ENCODE measurements at places on chromosomes 2 and 18.

DNA sequence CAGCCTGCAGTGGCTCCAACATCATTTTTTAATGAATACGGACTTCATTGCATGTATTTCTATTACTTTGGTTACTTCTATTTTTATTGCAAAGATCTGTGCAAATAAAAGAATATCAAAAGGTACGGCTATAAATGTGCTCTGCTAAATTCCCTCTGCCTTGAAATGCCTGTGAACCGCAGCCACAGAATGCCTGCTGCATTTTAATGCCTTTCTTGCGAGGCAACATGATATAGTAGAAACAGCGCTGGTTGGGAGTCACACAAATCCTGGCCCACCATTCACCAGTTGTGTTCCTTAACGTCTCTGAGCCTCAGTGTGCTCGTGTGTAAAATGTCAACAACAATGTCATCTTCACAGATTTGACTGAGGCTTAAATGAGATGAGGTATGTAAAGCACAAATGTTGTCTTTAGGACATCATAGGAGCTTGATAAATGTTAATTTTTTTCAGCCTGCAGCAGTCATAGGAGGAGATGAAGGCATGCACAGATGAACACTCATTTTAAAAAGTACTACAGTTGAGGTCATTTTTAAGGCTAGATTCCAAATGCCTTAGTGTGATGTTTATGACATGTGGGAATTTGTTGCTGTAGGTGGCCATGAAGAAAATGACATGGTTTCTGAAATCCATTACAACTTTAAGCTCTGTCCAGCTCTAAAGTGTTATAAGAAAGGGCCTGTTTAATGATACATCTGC, 187.6 kb upstream of the NRP2 start:
- DNase-seq: no peak

GRCh38 chr18:2536493-2536892, 34.8 kb downstream of the METTL4 start:
- DNase-seq: no peak

DNA sequence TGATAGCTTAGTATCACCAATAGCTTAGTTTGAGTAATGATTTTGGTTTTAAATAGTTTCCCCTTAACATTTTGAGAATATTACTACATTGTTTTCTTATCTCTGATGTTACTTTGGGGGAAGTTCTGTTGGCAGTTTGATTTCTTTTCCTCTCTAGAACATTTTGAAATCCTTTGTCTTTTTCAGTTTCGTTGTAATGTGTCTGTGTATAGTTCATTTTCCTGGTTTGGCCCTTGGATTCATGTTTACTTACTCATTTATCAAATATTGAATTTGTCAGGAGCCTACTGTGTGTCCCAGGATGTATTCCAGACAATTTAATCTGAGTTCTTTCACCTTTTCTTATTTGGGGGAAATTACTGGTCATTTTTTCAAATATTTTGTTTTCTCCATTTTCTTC, 16.7 kb downstream of the ANKRD12 start:
- no peak for DNase-seq

- DNase-seq: no peak
These were observed 176.0 kb upstream of the NDUFV2 start for GRCh38 chr18:8926464-8926863.

DNA sequence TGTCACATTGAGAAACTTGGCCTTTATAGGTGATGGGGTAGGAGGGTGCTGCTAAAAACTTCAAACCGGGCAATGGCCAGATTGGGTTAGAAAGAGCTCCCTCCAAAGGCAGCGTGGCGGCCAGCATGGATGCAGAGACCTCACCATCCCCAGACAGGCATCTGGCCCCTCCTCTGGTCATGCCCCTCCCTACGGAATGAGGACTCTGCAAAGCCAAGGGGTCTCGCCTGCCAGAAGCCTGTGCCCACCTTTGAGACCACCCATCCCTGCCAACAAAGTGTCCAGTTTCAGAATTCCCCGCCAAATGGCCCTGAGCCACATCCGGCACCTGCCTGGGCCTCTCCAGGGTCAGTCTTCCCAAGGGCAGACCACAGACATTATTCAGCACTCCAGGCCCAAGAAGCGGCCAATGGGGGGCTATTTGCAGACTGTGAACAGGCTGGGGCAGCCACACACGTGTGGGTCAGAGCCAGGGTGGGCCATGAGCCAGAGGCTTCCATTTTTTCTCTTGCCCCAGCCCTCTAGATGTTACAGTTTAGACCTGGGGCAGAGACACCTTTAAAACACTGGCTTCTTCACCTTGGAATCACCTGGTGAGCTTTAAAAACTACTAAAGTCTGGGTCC, 4.2 kb upstream of the ATP6V1B1 start:
- no peak for DNase-seq

GRCh38 chr2:64622443-64623241, 31.1 kb downstream of the SERTAD2 start:
- DNase-seq: no peak

DNA sequence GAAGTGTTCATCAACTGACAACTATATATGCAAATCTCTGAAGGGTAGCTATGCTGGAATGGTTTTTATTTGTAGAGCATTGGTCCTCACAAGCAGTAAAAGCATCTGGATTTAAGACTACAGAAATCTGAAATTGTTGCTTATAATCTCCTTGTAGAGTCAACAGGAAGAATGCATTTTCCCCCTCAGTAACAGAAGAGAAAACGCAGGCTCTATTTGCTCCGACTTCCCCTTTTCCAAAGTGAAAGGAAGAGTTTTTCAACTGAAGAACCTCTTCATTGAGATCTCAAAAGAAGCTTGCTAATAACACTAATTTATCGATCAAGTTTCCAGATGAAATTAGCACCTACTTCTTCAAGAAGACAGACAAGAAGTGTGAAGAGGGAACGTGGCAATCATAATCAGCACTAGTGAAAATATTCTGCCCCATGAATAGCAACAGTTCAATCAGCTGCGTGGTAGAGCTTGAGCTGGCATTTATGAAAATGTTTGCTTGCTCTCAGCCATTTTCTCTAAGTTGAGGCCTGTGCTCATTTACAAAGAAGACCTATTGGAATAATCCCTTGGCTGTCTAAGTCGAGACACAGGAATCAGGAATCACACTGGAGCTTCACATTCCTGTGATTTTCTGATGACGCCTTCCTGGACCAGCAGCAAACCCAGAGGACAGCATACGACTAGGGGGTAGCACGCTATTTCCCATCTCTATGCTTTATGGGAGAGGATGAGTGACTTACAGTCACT, 43.7 kb downstream of the TGIF1 start:
- DNase-seq: no peak

All from cortex of kidney (tissue), 1 donor.